NCI-H1694 (cell line): ENCODE measurements at places on chromosomes 1 and 21.

DNA sequence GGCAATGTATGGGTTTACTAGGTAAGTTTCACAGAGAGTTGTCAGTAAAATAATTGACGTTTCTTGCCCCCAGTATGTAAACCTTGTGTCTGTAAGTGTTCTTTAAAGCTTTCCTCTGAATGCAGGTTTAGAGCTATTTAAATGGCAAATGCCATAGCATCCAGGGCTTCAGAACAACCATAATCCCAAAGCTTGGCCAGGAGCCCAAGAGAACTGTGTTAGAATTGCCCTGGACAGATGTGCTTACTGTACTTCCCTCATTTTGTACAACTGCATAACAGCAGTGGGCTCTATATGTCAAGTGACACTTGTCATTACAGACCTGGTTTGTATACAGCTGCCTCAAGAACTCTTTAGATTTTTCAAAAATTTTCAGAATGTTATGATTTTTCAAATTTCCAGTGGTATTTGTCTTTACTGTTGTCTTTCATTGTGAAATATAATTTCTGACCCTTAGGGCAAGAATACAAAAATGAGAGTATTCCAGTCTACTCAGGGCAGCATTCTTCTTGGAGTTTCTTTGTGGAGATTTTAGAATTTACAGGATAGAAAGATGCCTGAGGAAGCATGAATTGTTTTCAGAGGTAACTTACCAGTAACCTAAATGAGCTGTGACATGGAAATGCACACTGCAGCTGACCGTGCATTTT, 136.9 kb upstream of the L1TD1 start:
- peak; percentile 15 for DNase-seq

GRCh38 chr21:41170442-41170841, 2.5 kb downstream of the BACE2 start:
- no peak for DNase-seq

GRCh38 chr1:212692774-212693644, 6.6 kb downstream of the BATF3 start:
- DNase-seq: no peak

- DNase-seq: no peak
These were observed 143.6 kb downstream of the EDEM3 start for GRCh38 chr1:184610876-184611595.

GRCh38 chr1:103373991-103374390, 151.5 kb upstream of the RNPC3 start:
- no peak for DNase-seq

DNA sequence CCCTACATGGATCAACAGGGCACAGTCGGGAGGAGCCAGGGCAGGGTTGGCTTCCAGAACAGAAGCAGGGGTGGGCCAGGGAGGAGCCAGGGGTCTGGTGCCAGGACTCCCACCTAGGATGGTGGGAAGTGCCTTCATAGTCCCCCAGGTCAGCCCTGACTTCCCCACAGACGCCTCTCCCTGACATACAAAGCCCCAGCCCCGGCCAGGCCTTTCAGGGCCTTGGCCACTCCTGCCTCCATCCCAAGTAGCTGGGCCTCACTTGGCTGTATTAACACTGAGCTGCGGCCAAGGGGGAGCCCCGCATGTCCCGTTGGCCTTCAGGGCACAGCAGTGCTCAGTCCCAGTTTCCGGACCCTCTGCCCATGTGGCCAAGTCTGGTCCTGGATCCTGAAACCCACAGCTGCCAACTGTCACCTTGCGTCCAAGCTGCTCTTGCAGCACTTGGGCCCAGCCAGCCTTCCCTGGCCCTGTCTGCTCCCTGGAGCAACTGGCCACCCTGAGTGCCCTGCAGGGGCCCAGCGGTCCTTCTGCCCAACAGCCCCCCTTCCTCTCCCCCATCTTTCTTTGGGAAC, 627.8 kb downstream of the MATN1 start:
- no peak for DNase-seq

GRCh38 chr1:162987866-162988265, 81.3 kb upstream of the RGS4 start:
- no peak for DNase-seq

- DNase-seq: no peak
These were observed 16.9 kb upstream of the SAMD11 start for GRCh38 chr1:906600-907420.

DNA sequence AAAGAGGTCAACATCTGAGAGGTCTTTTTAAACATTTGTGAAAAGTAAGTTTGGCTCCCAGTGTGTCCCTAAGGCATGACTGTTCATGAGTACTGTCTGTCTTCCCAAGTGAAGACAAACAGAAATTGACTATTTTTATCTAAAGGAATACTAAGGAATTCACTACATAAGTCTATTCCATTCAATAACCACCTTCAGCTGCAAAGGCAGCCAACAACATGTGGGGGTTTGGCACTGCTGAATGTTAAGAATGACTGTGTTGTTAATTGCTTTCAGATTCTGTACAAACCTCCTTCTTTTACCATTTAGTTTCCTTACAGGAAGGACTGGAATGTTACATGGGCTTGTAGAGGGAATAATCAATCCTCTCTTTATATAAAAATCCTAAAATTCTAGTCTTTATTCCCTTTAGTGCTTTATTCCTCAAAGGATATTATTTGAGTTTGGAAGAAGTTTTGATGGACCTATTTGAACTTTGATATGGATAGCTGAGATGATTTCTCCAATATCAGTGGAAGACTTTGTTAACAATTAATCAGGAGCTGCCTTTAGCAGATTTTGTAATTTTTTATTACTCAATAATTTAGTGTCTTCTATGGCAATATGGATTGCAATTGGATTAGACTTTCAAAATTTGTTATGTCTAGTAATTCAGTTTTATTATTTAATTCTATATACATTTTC, 201.7 kb upstream of the CHRM3 start:
- no peak for DNase-seq

- DNase-seq: no peak
These were observed 2.7 kb downstream of the GLIS1 start for GRCh38 chr1:53736290-53736689.

GRCh38 chr1:160672789-160673695, 26.2 kb upstream of the SLAMF1 start:
- DNase-seq: no peak

- DNase-seq: no peak
These were observed 112.9 kb downstream of the ZBTB18 start for GRCh38 chr1:244163861-244164510.

GRCh38 chr1:2598329-2598931, 11.9 kb downstream of the PRXL2B start:
- DNase-seq: no peak

DNA sequence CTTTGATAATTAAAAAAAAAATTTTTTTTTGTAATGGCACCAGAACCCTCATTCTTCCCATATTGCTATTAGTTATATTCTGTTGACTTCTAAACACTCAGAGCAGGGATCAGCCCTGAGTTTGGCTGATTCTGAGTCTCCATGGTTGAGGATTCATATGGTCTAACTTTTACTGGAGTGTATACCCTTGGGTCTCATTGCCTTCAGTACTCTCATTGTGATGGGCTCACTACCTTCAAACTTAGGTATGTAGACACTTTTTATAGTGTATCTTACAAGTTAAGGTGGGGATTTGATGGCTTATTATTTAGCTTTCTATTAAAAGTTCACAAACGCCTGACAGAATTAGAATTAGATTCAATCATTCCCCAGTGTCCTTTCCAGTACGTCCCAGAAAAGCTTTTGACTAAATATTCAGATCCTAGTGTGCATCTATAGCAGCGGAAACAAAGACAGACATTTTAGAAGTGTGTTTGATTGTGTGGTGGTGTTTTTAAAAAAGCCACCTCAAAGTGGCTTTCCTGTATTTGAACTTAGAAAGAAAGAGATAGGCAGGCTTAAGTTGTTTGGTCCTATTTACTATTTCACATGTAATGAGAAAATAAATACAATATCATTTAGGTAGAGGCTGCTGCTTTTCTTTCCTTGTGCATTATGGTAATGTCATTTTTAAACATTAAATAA, 1.4 kb downstream of the MACF1 start:
- no peak for DNase-seq

GRCh38 chr1:202968895-202969295, 1.8 kb upstream of the CYB5R1 start:
- peak; percentile 40 for DNase-seq
